ENCODE measurements at places on chromosomes 2 and 18.

DNA sequence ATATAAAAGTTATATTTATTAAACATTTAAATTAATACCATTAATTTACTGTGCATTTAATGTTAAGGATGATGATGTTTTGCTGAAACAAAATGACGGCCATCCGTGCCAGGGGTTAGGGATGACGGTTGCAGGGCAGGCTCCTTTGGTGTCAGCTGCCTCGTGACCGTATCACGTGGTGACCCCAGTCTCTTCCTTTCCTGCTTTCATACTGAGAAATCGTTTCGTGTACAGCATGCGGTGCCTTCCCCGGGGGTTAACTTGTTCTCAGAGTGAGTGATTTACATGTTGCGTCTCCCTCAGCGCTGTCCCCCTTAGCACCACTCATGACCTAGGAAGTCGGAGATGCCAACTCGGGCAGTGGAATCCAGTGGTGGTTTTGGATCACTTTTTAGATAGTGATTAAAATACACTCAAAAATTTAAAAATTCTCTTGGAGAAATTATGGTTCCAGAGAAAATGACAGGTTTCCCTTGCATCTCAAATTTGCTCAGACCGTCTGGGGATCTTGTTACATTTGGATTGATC, 290.8 kb downstream of the GBX2 start:
- no peak for DNase-seq

DNA sequence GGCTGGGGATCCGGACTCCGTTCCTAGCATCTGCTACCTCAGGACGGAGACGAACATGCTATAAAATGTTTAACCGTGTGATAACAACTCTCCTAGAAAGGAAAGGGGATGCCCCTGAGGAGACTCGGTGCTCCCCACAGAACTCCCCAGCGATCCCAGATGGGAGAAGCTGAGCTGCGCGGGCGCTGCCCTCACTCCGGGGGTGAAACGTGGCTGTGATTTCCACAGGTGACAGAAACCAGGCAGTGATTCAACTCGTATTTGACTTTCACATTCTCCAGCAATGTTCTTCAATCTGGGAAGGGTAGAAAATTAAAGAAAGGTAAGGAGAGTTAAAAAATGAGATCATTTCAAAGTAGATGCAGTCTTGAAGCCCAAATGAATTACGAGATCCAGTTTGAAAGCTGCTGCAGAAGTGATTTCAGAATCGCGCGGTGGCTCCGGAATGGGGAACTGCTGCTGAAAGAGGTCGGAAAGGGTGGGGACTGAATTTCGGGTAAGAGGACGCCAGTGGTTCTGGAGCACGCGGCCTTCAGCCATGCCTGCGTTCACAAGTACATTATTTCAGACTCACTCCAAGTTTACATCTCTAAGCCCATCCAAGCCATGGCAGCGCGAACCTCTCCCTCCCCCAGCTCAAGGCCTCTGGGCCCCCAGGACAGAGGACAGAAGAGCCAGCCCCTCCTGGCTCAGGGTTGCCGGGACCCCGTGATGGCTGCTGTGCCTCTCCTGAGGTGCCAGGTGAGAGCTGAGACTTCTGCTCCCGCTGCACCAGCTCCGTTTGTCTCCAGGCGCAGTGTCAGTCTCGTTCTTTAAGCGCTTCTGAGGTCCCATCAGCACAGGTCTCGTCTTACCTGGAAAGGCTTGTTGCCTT, 39.5 kb downstream of the ADNP2 start:
- no peak for DNase-seq

- no peak for DNase-seq
These were observed 377.8 kb downstream of the LRATD1 start for GRCh38 chr2:15010346-15010745.

- no peak for DNase-seq
These were observed 22.1 kb upstream of the KCNG2 start for GRCh38 chr18:79775441-79776221.

- no peak for DNase-seq
These were observed 63.9 kb upstream of the LAPTM4A start for GRCh38 chr2:20115374-20115773.

DNA sequence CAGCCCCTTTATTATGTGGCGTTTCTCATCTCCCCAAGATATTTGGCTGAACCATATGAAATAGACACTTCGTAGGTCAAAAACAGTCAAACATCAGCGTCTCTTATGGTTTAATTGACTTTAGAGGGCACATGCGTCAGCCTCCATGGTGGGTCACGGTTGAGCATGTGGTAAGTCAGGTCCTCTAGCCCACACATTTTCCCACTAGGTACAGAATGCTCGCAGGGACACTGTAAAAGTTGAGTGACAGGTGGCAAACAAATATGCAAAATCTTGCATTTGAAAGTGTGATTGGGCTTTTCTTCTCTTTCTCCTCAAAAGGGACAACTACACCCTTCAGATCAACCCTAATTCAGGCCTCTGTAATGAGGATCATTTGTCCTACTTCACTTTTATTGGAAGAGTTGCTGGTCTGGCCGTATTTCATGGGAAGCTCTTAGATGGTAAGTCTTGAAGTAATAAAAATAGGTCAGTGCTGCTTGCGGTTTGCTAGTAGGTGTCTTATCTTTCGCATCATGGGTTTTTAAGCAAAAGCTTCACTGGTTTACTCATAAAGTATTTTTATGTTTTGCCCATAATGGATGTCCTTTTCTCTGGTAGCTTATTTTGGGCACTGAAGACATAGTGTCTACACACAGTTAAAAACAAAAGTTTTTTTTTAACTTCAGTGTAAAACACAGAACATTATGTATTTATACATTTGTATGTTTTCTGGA, 261.3 kb downstream of the ALPK2 start:
- no peak for DNase-seq

GRCh38 chr2:144516981-144517865, 2.7 kb downstream of the ZEB2 start:
- DNase-seq = peak; percentile 67
